Lower lobe of right lung (tissue), 2 donors: ENCODE measurements at places on chromosomes 7 and 10. TPM values are rescaled to one million over a fixed set of nuclear protein-coding genes. Genes with fewer than 3 reads are reported as not detected.

DNA sequence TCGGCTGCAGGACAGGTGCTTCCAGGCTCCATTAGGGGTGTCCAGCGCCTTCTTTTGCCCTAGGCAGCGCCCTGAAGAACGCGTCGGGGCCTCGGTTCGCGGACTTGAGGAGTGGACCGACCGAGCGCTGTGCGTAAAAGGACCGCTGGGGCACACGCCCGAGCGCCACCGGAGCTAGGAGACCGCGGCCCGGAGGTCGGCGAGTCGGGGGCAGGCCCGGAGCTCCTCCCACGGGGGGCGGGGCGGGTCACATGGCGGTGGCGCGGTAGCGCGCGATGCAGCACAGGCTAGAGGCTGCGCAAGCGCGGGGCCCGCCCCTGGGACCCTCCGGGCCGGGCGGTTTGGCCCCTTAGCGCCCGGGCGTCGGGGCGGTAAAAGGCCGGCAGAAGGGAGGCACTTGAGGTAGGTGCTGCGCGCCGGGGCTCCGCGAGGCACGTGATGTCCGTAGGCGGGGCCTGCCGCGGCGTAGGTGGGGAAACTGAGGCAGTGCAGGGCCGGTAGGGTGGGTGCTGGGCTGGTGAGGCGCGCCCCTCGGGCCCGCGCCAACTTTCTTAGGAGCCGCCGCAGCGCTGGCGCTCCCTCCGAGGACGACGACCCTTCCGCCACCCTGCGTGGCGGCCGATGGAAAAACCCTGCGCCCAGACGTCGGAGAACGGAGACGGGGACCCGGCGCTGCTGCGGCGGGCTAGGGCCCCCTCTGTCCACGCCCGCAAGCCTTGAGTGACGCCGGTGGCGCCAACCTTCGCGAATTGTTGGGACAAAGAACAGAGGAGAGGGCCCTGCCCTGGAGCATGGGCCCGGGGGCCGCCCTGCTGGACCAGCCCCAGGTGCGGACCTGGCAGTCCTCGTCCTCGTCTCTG, at the start of gene PRXL2A:
Gene PRXL2A, plus strand, starts transcription at position 310 of the 860 bp plus-strand sequence. CDS start 11,917 bp downstream, outside the sequence.
- H3K27ac ChIP-seq = peak within 1 kb of the TSS; percentile 72
- no peaks in the 10 kb centered on the region for H3K27me3 ChIP-seq
- peak; percentile 90 for DNase-seq
- no peaks in the 10 kb centered on the region for H3K36me3 ChIP-seq
- peak within 1 kb of the TSS; percentile 84 for H3K4me3 ChIP-seq

DNA sequence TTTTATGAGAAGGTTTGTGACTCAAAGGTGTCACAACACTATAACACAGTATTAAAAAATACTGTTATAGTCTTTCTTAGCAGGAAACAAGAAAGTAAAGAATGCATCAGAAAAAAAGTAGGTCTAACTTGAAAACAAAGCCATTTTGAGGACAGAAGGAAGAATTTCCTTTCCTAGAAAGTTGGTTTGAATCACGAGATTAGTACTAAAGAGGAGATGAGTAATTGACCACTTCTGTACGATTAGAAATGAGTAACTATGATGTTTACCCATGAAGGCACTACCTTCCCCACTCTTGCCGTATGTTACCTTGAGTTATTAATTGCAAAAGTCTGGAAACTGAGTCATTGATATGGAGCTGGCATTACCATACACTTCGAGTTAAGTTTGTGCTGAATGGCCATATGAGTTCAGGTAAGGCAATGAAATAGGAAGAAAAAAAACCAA, 65.2 kb downstream of the FAM185A start:
- H3K4me1 ChIP-seq = peaks cover 6% of the 10 kb centered on the region
- H3K36me3 ChIP-seq = peaks cover 5% of the 10 kb centered on the region
- H3K27ac ChIP-seq = no peak overlapping the region
- no peak overlapping the region for H3K4me3 ChIP-seq

DNA sequence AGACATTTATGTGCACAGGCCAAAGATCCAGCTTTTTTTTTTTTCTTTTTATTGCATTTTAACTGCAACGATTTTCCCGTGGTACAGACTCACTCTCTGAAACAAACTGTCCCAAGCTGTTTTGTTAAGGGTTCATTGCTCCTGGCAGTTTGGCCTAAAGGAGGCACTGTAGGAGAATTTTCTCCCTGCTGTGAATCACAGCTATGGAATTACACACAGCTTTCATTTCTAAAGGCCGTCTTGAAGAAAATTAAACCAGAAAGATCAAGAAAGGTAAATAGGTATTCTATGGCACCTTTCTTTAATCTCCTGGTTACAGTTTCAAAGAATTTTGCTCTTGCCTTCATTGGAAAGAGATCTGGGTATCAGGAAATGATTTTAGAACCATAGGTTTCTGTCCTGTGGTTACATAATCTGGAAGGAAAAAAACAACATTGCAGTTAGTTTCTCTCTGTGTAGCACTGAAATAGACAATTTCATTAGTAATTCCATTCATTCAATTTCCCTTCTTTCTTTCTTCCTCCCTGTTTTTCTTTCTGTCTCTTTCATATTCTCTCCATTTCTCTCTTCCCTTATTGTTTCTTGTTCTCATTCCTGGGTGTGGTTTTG, 51.2 kb downstream of the PDK4 start:
- no peaks in the 10 kb centered on the region for H3K27me3 ChIP-seq
- peak overlapping the region; percentile 41 for H3K4me3 ChIP-seq
- no peak for DNase-seq
- peaks cover 53% of the 10 kb centered on the region for H3K4me1 ChIP-seq

The SPDYE8 gene
- not detected for total RNA-seq

The OPALIN gene
- total RNA-seq = not detected

The SMC3 gene
- 33.2 TPM for total RNA-seq
